HL-60 (cell line): ENCODE measurements at places on chromosomes 12 and 14.
A peak's percentile ranks its signal among the peaks of the same experiment; 100 is the strongest.

DNA sequence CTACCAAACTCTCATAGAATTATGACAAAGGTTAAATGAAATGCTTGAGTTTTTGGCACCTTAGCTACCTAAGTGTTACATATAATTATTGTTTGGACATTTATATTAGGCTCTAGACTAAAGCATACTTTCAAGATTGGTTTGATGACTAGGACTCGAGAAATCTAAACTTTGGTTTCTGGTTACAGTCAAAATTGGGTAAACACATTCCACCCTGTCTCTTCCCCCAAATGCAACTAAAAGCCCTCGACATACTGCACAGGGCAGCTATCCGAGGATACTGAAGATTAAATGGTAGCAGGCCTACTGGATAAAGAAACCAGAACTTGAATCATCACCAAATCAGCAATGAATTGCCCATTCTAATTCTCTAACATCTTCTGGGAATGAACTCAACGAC, 369.1 kb downstream of the PRKD1 start:
- no peak for DNase-seq

GRCh38 chr12:106255952-106256351, 8.1 kb upstream of the CKAP4 start:
- no peak for DNase-seq

DNA sequence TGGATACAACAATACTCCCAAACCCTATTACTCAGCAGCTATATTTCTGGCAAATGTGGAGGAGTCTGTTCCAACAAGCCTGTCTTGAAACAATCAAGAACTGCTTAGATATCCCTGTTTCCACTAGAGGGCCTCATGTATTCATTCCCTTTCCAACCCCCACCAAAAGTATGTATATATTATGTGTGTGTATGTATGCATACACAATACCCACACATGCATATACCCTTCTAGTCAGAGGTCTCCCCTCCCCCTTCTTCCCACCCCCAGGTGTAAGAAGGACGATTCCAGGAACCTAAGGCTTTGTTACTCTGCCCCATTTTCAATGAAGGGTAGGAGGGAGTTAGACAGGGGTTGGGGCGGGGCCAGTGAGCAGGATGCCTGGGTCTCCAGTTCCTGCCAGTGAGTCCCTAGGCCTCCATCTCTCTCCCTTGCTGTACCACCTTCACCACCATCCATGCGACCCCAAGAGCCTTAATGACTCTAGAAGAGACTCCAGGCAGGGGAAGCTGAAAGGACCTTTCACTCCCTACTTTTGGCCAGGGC, at the start of gene DGKA:
Gene DGKA, plus strand, starts transcription at position 392 of the 546 bp plus-strand sequence. CDS start 5,342 bp downstream, outside the sequence.
- DNase-seq, result peak; percentile 49

DNA sequence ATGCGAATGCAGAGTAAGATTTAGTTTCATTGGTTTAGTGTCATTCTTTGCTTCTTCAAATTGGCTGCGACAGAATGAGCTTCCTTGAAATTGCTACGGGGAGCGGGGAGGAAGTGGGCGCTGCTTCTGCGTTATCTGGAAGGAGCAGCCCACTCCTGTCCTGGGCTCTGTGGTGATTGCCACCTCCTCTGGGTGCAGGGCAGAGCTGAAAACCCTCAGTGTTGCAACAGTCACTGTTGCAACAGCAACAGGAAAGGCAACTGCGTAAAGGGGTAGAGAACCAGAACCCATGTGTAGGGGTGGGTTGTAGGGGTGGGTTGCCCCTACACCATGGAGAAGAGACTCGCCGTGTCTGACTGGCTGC, 57.7 kb downstream of the MAX start:
- DNase-seq, result peak; percentile 67

DNA sequence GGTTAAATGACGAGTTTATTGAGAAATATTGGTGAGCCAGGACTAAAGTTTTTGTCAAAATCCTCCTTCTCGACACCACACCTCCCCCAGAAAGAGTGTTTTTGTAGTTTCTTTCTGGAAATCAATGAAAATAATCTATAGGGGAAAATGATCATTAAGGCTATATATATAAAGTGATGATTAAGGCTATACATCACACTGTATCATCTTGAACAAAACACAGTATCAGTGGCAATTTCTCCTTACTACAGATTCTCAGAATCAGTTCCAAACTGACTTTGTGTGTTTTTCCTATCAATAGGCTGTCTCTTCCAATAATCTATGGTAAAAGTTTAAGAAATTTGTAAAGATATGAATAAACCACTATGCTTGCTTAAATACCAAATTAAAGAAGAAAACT, 81.7 kb downstream of the IFNG-AS1 start:
- no peak for DNase-seq

DNA sequence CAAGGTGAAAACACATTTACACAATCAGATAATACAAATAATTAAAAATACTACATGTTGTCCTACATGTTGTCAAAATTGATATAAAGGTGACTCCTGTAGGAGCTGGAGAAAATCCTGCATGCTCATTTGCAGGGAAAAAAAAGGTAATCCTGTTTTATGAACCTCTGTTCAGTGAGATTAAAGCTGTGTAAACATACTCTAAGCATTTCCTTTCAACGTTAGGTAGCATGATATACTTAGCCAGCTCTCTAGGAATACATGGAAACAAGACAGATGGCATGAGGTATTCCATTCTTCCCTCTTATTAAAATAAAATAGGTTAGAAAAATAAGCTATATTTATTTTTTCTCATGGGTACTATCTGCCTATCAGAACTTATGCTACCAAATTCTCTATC, 635.7 kb upstream of the FLRT2 start:
- DNase-seq, result no peak

- DNase-seq, result no peak
These were observed 420.2 kb downstream of the SLC6A15 start for GRCh38 chr12:84492351-84492883.

- peak; percentile 33 for DNase-seq
These were observed 52.7 kb downstream of the WNK1 start for GRCh38 chr12:805022-805632.

DNA sequence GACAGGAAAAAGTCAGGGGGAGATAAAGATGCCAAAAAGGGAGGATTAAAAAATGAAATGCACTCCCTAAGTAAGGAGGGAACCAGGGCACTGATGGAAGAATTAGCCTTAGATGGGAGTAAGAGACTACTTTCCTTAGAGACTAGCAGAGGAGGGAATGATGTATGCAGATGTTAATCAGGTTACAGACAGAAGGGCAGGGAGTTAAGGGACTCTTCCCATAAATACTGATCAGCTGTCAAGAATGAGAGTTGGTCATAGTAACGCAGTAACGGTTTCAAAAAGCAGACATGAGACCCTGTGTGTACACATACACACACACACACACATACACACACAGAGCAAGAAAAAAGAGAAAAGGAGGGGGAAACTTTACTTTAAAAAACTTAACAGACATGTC, 93.4 kb downstream of the PHLDA1 start:
- no peak for DNase-seq

GRCh38 chr12:6943722-6944380, at the start of the genes C12orf57 and RNU7-1:
Gene C12orf57, plus strand, starts transcription at chr12:6944022. Its CDS starts 100 bp downstream, at chr12:6944122.
Gene RNU7-1, plus strand, starts transcription at chr12:6943816.
- DNase-seq, result peak; percentile 88

DNA sequence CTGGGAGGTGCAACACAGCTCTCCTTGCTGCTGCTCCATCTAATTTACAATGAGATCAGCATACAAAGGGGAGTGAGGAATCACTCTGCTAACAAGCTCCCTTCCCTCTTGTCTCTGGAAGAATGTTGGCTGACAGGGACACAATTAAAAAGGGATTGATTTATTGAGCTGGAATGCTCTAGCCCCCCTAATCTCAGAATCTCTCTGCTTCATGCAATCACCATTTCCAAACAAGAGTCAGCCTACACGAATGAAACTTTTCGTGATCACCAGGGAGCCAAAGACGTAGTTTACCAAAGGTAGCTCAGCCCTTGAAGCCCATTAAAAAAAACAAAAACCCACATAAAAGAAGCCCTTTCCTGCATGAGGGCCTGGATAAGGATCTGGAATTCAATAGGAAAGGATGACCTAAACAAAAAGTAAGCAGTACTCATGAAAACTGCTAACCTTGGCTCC, 223.8 kb downstream of the C12orf75 start:
- no peak for DNase-seq

DNA sequence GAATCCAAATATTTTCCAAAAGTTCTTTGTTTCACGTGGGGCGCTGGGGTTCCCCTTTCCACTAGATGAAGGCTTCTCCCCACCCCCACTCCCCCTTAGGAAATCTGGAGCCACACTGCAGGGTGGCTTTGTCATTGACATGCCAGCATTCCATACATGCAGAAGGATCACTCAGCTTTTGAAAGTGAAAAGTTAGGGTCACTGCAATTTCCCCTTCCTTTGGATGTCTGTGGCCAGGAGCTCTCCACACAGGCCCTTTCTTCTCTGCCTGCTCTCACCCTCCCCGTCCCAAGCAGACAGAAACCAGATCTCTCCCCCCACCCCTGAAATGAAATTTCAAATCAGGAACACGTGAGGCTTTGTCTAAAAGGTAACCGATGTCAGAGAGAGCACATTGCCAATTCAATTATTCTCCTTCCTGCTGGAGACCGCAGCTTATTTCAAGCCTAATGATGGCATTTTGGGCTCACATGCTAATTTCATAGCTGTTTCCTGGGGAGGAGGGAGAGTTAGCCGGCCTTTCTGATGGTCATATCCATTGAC, 153.9 kb upstream of the RFLNA start:
- DNase-seq, result no peak

DNA sequence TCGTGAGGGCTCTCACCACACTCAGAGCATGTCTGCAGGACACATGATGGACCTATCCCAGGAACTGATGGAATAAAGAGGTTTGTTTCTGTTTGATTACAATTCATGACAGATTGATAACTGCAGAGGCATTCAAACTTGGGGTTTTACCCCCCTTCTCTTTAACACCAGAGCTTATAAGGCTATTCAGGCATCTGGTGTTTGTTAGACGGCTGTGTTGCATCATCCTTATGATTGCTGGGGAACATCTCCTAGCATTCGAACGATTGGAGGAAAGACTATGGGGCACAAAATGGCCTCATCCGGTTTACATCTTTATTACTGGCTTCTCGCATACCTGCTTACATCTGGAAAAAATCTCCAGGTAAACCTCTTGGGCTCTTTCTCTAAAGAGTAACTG, 191.8 kb downstream of the MSRB3 start:
- DNase-seq, result no peak

DNA sequence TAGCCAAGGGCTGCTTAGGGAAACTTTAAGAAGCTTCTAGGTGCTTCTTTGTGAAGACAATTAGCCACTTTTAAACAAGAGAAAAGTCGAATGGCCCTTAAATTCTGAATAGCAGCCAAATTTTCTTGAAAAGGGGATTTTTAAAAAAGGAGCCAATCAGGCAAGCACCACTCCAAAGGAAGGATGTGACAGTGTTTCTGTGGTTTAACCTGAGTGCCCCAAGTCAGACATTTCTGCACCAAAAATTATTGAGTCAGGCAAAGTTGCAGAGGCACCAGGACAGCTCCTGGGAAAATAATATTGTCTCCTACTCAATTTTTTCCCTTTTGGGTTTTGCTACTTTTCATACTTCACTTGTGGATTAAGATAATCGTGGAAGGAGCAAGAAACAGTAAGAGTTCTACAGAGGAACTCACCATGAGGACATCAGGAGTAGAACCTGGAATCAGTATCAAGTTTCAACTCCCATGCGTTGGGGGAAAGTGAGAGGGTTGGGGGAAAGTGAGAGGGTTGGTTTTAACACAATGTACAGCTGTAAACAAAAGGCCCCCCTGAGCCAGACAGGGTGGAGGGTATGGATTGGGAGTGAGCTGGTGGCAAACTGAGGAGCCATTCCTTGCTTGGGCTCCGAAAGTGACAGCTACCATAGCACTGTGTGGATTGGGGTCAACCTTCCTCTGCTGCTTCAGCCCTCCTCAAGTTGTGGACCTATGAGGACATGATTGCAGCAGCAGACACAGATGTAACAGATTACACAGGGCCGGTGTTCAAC, 90.8 kb downstream of the SLC38A1 start:
- DNase-seq, result no peak

DNA sequence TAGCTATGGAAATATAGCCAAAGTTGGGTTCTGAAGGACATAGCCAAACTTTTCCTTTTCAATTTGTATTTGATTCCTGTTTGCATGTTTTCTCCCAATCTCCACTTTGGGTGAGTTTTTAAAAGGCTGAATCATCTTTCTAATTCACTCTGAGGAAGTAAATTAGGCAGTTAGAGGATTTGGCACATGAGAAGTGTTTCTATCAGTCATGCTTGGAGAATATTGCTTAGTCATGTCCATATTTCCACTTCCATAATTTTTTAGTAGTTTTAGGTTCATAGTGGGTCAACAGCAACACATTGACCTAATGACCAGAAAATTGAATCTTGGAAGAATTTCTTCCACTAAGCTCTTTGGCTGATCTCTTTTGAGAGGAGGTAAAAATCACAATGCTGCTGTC, 21.8 kb downstream of the IRAK3 start:
- no peak for DNase-seq

DNA sequence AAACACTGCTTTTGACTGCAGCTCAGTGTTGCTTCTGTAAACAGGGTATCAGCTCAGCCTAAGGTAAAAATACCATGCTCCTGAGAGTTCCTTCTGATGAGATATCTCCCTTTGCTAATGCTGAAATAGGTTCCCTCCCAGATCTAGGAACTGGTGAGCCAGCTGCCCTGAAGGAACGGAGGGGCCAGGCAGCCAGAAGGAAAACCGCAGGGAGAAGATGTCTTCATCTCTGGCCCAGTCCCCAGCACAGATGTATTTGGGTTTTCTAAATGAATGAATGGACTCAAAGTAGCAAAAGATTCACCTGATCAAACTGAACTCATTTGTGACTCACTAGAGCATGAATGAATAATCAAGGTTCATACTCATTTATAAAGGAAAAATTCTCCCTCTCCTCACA, 247.8 kb downstream of the MSRB3 start:
- DNase-seq, result no peak

DNA sequence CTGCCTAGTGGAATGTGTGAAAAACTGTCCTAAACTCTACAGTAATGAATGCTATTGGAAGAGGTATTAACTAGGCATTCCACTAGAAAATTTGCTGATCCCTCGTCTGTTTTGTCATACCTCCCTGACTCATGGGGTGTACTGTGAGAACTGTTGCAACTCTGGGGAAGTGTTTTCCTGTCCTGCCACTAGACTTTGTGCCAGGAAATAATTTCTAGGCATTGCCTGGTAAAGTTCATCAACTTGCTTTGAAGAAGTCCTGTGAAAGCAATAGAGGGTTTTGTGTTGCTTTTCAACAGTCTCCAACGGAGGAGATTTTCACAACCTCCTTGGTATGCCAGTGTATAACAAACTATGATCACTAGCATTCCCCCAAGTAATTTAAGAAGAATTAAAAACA, 139.9 kb downstream of the AKAP6 start:
- DNase-seq, result no peak

GRCh38 chr14:90621201-90621600, 195.0 kb downstream of the TTC7B start:
- no peak for DNase-seq

DNA sequence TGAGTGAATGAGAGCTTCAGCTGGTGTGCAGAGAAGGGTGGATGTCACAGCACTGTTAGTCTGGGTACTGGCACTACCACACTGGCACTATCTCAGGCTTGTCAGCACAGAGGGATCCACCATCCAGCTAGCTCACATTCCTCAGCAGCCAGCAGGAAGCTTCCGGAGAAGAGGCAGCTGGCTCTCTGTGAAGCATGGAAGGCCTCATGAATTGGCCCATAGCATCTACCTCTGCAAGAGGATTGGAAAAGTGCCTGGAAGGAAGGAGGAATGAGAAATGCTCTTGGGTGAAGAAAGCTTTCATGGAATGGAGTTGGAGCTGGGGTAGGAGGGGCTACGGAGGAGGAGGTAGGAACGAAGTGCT, 9.9 kb downstream of the KRT83 start:
- no peak for DNase-seq

- DNase-seq, result no peak
These were observed 16.4 kb downstream of the MLXIP start for GRCh38 chr12:122094735-122095631.

GRCh38 chr14:63345826-63346225, 27.1 kb upstream of the GPHB5 start:
- no peak for DNase-seq
